ENCODE measurements at places on chromosomes 3 and 15.
A peak's percentile ranks its signal among the peaks of the same experiment; 100 is the strongest.

DNA sequence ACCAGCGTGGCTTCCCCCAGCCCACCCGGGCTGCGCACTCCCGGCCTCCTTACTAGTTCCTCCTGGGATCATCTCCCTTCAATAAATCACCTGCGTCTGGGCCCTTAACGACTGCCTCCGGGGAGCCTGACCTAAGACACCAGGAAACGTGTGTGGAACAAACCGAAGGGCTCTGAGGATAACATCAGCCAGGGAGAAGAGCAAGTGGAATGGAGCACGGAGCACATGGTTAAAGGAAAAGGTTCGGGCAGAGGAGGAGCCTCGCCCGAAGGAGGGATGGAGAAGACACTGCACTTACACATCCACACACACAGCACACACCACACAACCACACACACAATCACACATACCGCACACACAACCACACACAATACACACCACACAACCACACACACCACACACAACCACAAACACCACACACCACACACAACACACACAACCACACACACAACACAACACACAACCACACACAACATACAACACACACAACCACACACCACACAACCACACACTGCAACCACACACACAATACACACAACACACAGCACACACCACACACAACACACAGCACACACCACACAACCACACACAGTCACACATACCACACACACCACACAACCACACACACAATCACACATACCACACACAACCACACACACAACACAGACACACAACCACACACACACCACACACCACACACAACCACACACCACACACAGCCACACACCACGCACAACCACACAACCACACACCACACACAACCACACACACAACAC is 24.7 kb downstream of the CPN2 start:
- DNase-seq = no peak

- no peak for DNase-seq
Observed at GRCh38 chr3:130851277-130851676, 42.6 kb upstream of the ATP2C1 start.

DNA sequence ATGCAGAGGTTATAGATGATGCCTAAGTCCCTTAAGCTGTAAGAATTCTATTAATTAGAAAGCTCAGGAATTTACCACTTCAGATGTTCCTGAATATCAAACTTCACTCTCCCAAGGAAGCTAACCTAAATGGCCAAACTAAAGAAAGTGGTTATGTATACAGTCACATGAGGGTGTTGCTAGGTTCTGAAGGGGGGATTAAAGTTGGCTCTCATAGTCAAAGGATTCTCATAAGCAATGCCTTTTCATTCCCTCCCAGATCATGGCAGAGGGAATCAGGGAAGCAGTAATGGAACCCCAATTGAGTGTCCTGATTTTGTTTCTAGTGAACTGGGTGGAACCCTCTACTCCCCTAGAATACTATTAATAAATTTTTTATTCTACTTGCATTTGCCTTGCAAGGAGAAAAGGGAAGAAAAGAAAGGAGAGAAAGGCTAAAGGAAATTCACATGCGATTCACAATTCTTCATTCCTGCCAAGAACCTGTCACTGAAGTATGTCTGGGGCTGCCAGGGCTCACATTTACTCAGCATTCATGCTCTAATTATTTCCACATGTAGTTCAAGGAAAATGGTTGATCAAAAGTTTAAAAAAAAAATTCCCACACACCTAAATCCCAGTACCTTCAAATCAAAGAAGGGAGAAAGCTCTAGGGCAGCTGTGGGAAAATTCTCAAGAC is 25.1 kb downstream of the FSTL1 start:
- no peak for DNase-seq

- DNase-seq = peak; percentile 70
Observed at GRCh38 chr3:38655708-38656300, 6.3 kb upstream of the SCN5A start.

DNA sequence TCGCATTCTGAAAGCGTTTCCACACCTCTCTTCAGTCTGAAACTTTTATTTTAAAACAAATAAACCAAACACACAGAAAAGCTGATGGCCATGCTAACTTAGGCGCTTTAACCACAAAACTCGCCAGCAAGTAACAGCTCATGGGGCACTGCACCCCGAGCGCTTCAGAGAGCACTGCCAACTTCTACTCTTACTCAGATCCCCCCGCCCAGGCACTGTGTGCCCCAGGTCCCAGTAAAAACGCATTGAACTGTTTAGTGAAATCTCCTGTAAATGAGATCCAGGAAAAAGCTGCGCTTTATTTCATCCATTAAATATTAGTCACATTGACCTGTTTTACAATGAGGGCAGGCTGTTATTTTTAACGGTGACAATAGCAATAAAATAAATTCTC is 99.7 kb downstream of the LRIG1 start:
- no peak for DNase-seq

GRCh38 chr3:30233913-30234646 is 372.3 kb upstream of the TGFBR2 start:
- DNase-seq = no peak

GRCh38 chr3:69442771-69443311 is 57.0 kb upstream of the FRMD4B start:
- no peak for DNase-seq

GRCh38 chr3:68876112-68876713 is 56.1 kb downstream of the TAFA4 start:
- DNase-seq = peak; percentile 76

DNA sequence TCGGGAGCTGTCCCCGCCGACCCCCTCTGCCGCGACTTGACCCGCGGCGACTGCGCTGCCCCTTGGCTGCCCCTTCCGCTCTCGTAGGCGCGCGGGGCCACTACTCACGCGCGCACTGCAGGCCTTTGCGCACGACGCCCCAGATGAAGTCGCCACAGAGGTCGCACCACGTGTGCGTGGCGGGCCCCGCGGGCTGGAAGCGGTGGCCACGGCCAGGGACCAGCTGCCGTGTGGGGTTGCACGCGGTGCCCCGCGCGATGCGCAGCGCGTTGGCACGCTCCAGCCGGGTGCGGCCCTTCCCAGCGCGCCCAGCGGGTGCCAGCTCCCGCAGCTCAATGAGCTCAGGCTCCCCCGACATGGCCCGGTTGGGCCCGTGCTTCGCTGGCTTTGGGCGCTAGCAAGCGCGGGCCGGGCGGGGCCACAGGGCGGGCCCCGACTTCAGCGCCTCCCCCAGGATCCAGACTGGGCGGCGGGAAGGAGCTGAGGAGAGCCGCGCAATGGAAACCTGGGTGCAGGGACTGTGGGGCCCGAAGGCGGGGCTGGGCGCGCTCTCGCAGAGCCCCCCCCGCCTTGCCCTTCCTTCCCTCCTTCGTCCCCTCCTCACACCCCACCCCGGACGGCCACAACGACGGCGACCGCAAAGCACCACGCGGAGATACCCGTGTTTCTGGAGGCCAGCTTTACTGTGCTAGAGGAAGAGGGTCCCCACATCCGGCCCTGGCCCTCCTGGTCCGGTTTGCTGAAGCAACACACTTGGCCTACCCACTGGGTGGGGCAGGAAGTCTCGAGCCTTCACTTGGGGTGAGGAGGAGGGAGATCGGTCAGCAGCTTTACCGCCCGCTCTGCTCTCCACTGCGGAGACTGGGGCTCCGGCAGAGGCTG is at the start of gene RASSF1:
RASSF1 (minus strand) TSS at position 389 of the 882 bp plus-strand sequence; CDS start at position 358, 31 bp downstream.
- no peak for DNase-seq

- DNase-seq = no peak
Observed at GRCh38 chr3:73600293-73600938, 24.3 kb downstream of the PDZRN3 start.

DNA sequence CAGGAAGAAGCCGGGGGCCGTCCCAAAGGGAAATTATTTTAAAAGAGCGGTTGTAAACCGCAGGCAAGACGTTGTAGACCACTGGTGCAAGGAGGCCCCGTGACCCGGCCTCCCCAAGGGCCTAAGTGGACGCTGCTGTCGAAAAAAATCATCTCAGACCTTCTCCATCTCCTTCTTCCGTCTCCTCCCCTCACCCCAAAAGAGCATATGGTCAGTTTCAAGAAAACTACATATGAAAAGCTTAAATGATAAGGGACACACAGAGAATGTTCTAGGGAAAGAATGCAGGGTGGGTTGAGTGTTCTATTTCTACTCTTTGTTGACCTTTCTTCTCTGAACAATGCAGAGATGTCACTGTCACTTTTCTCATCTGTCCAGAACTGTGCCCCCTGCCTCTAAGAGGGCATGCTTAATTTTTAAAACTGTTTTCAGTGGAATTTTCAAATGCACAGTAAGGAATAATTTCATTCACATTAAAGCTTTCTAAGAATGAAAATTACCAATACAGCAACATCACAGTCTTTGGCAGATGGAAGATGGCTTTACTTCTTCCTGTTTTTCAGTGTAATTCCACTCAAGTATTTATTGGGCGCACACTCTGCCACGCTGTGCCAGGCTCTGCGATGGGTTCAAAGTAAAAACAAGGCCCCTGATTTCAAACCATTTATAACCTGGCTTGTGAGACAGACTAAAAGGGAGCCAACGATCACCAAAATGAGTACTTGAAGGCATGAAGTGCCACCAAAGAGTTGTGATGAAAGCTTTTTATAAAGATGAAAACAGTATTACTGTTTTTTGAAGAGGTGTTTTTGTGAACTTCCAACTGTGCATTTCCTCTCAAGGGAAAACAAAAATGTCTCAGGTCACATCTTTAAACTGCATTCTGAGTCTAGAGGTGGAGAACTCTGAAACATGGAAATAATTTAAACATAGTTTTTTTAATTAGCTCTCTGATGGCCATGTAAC is 891 bp upstream of the TOP2B start:
- peak; percentile 35 for DNase-seq

All from Jurkat, Clone E6-1 (cell line).